ENCODE measurements at places on chromosomes 3 and 15. TPM values are rescaled to one million over a fixed set of nuclear protein-coding genes. Genes with fewer than 3 reads are reported as not detected.
A peak's percentile ranks its signal among the peaks of the same experiment; 100 is the strongest.

Gene YEATS2
- 58.7 TPM for total RNA-seq

DNA sequence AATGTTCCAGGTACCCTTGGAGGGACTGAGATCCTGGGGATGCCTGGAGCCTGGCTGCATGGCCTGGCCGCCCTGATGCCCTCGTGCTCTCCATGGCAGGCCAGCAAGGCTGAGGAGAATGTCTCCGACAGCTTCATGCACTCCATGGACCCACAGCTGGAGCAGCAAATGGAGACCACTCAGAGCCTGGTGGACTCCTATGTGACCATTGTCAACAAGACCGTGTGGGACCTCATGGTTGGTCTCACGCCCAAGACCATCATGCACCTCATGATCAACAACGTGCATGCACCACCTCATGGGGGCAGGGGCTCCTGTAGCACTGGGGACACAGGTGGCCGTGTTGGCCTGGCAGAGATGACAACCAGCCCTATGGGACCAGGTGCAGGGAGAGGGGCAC lies 19.7 kb downstream of the GOLGA6A start:
- DNase-seq: no peak

DNA sequence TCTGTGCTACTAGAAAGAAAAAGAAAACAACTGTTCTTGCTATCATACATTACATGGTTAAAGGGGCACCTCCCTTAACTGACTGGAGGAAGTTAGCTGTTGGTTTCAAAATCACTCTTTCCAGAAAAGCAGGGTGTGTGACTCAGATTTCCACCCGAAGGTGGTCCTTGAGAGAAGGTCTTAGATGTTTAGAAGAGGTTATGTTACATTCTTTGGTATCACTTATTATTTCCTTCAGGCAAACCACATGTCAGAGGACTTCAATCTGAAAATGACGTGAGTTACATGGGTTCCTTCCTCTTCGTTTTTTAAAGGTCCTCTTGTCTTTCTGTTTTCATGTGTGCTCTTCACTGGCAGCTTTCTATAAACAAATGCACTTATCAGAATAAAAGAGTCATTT lies 307.9 kb upstream of the CBLB start:
- DNase-seq: no peak

- DNase-seq: no peak
These were observed 109.1 kb downstream of the BDH1 start for GRCh38 chr3:197446700-197447056.

Gene CGNL1
- 10.6 TPM for total RNA-seq

GRCh38 chr3:52986049-52986448 lies 59.8 kb downstream of the SFMBT1 start:
- DNase-seq: no peak

Gene MELTF
- 4.8 TPM for total RNA-seq

DNA sequence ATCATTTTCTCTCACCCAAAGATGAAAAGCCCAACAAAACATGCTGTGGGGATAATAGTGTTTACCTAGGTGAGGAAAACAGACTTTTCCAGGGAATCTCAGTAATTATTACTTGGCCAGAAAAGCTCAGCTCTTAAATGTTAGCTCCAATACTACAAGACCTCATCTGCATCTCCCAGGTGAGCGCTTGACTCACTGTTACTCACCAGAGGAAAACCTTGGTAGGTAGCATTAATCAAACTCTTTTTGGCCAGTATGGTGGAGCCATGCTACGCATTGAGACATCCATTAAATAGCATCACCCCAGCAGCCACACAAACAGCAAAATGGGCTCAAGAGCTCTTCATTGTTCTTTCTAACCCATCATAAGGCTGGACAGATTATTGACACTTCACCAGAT lies 99.0 kb downstream of the TIGIT start:
- no peak for DNase-seq

DNA sequence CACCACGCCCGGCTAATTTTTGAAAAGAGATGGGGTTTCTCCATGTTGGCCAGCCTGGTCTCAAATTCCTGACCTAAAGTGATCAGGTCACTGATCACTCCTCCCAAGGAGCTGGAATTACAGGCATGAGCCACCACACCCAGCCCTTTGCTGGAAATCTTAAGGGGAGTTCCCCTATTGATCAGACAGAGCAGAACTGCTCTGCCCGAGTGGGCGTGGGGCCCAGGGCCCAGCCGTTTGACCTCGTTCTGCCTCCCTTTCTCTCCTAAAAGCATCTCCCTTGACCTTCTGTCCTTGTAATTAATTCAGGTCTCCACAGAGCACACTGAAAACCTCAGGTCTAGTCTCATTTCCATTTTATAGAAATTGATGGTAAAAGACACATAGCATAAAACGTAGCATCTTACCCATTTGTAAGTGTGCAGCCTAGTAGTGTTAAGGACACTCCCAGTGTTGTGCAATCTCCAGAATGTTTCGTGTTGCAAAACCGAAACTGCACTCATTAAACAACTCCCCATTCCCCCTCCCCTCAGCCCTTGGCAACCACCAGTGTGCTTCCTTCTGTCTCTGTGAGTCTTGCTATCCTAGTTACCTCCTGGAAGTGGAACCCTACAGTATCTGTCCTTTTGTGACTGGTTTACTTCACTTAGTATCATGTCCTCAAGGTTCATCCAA lies 89.3 kb downstream of the SLCO3A1 start:
- no peak for DNase-seq

Gene SIDT1
- total RNA-seq: not detected

DNA sequence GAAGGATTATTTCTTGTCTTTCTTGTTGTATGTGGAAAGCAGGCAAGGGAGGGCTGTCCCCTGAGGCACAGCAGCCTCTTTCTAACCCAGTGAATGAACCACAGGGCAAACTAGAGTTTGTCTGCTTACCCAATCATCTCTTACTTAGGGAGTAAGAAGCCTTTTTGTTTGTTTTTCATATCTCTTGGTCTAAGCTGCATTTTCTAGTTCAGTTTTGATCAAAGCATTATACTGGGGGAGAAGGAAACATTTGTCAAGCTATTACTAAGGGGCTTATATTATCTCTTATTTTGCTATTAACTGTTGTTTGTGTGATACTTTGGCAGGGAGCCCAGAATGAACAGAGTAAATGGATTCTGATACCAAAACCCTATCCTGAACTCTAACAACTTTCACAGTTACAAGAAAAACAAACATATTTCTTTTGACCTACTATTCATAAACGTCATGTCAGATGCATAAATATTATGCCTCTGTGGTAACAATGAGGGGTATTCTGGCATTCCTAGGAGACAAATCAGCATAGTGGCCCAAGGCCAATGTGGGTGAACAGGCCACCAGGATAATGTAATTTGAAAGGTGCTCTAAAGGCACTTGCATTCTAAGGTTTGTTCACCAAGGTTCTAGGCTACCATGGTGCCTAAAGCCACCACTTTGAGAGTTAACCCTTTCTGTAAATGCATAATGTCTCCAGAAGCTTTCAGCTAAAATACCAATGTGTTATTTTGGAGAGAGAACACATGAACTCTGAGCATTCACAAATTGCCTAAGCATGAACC lies 271.6 kb upstream of the ZPLD1 start:
- no peak for DNase-seq

GRCh38 chr15:65533057-65533756 lies 2.9 kb downstream of the HACD3 start:
- DNase-seq: no peak

- DNase-seq: no peak
These were observed 247.3 kb downstream of the THSD4 start for GRCh38 chr15:71362556-71362955.

DNA sequence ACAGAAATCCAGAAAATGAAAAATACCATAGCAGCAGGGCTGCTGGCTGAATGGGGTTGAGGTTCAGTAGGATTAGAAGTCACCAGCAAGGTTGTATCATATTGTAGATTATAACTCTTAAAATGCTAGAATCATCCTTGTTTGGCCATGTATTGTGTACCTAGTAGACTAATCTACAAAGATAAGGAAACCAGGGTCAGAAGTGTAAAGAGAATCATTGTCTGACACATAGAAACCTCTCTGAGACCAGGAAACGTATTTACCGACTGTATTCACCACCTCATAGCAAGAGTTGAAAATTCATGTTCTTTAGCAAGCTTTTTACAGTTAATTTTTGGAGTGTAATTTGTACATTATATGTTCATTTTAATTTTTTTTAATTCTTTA lies 168.8 kb downstream of the ECT2 start:
- no peak for DNase-seq

- DNase-seq: no peak
These were observed 35.4 kb downstream of the MASP1 start for GRCh38 chr3:187256051-187256616.

- DNase-seq: no peak
These were observed 151.4 kb downstream of the DNAJB8 start for GRCh38 chr3:128315313-128315712.

GRCh38 chr3:59313365-59313764 lies 263.5 kb upstream of the CFAP20DC start:
- peak; percentile 20 for DNase-seq

GRCh38 chr3:123872621-123873020 lies 11.5 kb downstream of the MYLK start:
- DNase-seq: no peak

DNA sequence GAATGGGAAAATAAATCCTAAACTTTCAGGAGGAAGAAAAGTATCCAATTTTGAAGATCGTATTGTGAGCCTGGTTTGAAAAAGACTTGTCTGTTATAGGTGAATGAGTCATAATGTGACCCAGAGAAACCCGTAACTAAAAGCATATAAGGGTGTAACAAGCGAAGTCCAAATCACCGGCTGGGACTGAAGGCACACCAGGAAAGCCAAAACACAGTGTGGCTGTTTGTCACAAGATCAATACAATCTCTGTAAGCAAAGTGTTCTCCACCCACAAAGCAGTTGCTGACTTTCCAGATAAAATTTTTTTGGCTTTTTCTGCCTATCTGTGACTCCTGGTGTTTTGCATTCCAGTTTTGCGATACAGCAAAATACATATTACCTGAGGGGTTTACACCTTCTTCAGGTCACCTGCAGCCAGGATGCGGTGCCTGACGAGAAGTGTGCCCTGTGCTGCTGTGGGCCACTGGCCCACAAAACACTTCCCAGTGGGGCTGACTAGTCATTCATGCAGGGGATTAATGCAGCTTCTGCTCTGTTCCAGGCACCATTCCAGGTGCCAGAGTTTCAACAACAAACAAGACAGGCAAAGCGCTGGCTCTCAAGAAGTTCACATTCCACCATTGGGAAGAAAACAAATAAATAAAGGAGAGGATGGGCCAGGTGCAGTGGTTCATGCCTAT lies 14.4 kb downstream of the HES1 start:
- DNase-seq: no peak

GRCh38 chr3:43076857-43077256 lies 29.0 kb downstream of the POMGNT2 start:
- DNase-seq: no peak

Gene SAMMSON
- 0.04 TPM for total RNA-seq

DNA sequence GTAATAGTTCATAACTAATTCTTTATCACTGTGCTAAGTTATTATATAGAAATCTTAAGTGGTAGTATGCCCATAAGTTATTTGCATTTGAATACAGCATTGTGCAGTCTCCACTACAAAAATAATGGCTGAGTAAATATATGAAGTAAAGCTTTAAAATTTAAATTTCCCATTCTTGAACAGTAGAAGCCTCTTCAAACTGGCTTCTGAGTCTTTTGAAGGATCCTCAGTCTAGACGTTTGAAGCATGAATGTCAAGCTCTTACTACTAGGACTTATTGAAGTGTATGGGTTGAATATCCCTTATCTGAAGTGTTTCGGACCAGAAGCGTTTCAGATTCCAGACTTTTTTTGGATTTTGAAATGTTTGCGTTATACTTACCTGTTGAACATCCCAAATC lies 16.3 kb downstream of the MORF4L1 start:
- no peak for DNase-seq

DNA sequence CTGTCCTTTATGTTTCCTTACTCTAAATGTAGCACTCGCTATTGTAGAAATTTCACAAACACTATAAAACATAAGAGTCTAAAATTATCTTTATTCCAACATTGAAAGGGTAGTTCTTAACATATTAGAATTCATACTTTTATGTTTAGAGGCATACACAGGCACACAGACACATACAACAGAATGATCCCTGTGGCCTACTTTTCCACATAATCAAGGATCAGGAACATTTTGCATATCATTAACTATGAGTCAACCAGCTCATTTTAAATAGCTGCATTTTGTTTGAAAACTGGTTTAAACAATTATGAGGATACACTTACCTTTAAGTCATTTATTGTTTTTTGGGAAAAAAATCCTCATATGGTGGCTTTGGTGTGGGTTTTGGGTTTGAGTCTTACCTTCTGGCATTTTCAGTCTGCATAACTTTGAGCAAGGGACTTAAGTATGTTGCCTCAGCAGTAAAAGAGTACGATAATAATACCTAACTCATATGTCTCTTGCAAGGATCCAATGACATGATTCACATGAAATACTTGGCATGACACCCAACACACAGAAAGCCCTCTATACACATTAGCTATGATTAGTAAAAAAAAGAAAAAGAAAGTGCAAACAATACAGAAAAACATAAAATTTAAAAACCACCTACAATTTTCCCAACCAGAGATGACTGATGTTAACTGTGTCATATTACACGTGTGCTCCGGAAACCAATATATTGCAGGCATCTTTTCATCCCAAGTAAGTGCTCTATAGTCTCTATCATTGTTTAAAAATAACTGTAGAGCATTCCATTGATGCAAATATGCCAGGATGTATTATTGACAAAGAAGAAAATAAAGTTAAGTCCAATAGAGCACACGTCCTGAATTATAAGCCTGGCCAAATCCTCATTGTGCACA lies 213.1 kb upstream of the ADAMTS9 start:
- DNase-seq: no peak

DNA sequence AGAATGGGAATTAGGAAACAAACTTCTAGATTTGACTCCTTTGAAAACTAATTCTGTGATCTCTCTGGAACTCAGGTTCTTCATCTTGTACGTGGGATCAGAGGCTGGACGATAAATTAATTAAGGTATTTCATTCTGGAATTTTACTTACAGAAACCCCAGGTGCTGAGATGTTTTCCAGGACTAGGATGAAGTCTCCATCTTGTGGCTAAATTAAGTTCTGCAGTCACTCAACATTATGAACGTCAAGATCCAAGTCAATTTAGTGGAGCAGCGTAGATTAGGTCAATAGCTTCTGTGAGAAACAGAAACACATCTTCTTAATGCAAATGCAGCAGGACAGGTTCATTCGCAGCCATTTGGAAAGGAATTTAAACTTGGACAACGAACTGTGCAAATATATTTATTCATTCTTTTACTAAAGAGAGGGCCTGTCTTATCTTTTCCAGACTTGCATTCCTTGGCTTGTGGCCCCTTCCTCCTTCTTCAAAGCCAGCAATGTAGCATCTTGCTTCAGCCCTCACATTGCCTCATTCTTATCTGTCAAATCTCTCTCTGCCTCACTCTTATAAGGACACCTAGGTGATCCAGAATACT lies 26.7 kb upstream of the TMC3 start:
- peak; percentile 29 for DNase-seq

DNA sequence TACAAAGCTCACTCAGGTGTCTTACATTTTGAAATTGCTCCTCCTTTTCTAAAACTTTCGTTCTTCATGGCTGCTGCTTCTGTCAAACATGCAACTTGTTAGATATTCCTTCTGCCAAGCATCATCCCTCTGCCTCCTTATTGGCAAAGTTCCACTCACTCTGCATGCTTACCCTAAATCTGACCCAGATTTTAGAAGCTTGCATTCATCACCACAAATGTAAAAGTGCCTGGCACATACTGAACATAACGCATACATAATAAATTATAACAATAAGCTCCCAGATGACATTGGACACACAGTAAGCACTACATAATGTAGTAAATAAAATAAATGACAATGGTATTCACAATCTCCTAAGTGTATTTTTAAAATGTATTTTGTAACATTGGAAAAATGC lies 107.4 kb downstream of the LMLN start:
- no peak for DNase-seq

GRCh38 chr3:156726456-156726855 lies 52.1 kb downstream of the TIPARP start:
- DNase-seq: no peak

- DNase-seq: no peak
These were observed 41.0 kb downstream of the BHLHE40 start for GRCh38 chr3:5020242-5020722.

Data from H7 (cell line).